ENCODE measurements at places on chromosomes 3 and 15.

DNA sequence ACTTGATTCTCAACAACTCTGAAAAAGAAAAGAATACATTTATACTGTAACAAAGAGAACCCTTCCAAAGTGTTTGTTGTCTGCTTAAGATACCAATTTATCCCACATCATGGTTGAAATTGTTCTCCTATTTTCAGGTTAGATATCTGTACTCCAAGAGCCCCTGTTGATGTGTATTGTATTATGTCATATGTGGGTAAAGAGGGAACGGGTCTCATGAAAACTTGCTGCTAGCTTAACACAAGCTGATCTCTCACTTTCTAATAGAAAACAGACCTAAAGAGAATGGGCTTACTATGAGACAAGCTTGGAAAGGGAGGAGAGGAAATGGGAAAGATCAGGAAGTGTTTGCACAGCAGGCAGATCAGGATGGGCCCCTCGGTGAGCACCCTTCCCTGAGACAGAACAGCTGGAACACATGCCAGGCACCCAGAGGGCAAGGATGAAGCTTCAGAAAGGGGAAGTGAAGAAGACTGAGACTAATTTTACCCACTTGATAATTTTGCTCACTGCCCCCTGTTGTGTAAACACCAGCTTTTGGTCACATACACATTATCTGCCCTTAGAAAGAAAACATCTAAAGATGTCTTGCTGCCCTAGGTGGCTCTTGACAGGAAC is 747.9 kb upstream of the CCDC54 start:
- DNase-seq, result no peak

- no peak for DNase-seq
Measured at GRCh38 chr3:111737706-111738086, 121.4 kb upstream of the PHLDB2 start.

DNA sequence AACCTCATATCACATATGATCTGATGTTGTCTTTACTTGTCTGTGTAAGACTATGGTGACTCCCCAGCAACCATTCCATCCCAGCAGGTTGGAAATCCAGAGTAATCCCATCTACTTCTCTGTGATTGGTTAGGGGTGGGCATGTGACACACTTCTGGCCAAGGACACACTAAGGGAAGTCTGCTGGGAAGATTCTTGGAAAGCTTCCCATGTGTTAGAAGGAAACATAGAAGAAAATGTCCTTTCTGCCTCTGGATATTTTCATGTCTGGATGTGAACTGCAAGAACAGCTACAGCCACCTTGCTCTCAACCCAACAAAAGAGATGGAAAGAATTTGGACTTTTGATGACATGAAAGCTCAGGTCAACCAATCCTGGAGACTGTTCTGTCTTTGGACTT is 2.6 kb upstream of the UBE2Q2 start:
- no peak for DNase-seq

GRCh38 chr3:54649551-54649950 is 278.3 kb downstream of the LRTM1 start:
- no peak for DNase-seq

DNA sequence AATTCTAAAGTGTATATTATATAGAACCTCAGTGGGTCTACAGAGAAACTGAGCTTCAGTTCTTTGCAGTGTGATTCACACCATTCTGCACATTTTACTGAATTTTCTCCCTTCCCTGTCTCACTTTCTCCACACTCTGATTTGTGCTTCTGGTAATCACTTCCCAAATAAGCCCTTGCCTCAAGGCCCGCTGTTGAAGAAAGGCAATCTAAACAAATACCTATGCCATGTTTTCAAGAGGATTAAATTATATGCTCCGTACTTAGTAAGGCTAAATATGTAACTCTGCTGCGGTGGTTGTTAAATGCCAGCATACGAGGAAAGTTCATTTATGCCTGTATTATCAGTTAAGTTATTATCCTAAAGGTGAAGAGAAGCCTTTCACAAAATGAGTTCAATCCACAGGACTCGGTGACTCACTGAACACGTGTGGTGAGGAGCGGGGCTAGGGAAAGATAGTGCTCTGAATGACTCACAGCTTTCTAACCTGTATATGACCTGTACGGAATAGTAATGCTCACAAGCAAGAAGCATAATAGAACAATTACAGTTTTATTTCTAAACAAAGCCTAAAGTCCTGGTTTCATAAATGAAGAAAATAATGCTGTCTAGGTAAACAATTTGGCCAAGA is 25.1 kb downstream of the CNTN6 start:
- DNase-seq, result no peak

GRCh38 chr3:19931767-19932188 is 2.2 kb downstream of the EFHB start:
- DNase-seq, result no peak

- DNase-seq, result no peak
Measured at GRCh38 chr3:22609139-22609538, 594.0 kb upstream of the UBE2E2 start.

DNA sequence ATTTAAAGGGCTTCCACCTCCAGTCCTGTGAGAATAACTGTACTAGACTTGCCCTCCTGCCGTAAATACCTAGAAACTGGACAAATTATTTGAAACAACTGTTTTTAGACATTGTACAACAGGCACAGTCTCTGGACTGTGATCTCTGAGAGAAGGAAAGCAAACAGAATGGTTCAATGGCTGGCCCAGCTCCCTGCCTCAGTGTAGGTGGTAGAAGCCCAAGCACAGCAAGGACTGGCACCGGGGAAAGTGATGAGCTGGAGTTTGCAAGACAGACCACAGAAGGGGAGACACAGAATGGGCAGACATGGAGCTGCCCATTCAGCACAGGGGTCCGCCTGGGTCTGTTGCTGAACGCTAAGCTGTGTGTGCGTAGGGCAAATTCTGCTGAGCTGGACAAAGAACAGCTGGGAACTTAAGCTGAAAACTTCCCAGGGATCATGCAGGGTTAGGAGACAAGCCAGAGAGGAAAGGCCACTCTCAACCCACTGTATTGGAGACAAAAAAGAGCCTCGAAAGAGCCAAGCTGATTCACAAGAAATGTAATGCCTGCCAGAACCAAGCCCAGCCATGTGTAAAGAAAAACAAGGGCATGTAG is 52.6 kb upstream of the SEC61A1 start:
- DNase-seq, result no peak
